ENCODE measurements at places on chromosomes 5 and 9.

- no peak for DNase-seq
Measured at GRCh38 chr9:90137801-90138200, 504.8 kb downstream of the DIRAS2 start.

GRCh38 chr9:134303601-134304000 lies 22.7 kb upstream of the RXRA start:
- no peak for DNase-seq

DNA sequence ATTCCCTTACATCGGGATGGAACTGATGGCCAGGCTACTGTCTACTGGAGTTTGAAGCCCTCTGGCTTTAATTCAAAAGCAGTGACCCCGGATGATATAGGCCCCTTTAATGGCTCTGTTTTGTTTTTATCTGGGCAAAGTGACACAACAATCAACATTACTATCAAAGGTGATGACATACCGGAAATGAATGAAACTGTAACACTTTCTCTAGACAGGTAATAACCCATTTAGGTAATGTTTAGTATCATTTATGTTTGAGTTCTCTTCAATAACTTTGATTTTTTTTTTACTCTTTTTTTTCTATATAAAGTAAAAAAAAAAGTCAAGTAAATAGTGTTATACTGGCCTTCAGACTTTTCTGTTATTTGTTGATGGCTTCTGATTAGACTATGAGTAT lies 79.1 kb downstream of the ADGRV1 start:
- no peak for DNase-seq

GRCh38 chr5:103428923-103429322 lies 133.7 kb downstream of the NUDT12 start:
- DNase-seq, result no peak

GRCh38 chr9:124779368-124780059 lies 2.6 kb downstream of the OLFML2A start:
- no peak for DNase-seq

- DNase-seq, result no peak
Measured at GRCh38 chr5:24595329-24595728, 49.4 kb downstream of the CDH10 start.

DNA sequence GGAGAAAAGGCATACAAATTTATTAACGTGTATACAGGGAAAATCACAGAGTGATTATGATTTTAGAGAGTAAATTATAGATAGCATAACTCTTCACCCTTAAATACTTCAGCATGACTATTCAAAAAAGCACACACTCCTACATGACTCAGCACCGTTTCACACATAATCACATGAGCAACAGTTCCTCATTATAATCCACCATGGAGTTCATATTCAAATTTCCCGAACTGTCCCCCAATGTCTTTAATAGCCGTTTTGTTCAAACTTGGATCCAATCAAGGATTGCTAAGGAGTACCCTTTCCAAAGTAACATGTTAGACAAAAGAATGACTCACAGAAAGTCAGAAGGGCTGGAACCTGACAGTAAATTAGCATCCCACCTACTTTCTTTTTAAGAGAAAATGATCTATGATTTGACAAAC lies 32.1 kb downstream of the RAPGEF1 start:
- no peak for DNase-seq

- no peak for DNase-seq
Measured at GRCh38 chr5:88290801-88291200, 22.2 kb upstream of the TMEM161B start.

DNA sequence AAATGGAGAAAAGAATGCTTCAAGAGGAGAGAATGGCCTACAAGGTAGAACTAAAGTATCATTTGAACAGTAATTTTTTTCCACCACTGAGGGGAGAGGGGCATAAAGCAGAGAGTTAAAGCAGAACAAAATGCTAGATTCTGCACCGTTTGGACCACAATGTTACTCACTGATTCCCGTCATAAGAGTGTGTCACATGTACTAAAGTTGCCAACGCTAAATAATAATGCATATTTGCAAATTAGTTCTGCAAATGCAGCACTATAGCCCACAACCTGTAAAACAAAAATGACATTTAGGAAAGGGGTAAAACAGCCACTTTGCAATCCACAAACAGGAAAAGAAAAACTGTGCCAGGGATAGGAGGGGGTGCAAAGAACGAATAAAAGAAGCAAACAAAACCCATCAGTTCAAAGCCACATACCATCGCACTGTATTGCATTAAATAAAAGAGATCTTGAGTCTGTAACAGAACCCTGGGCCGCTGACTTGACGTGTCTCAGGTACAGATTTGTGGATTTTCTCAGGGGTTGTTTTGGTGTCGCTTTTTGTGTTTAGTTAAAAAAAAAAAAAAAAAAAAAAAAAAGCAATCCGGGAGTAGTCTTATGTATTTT lies 7.7 kb upstream of the NFIB start:
- DNase-seq, result no peak

- no peak for DNase-seq
Measured at GRCh38 chr5:40654377-40654991, 25.2 kb upstream of the PTGER4 start.

- no peak for DNase-seq
Measured at GRCh38 chr5:9859808-9860207, 229.7 kb upstream of the TAS2R1 start.

Data from NCI-H2081 treated with DMSO at 0.1 percent for 48 hours (cell line).